ENCODE measurements at places on chromosomes 7 and 10. TPM values are rescaled to one million over a fixed set of nuclear protein-coding genes. Genes with fewer than 3 reads are reported as not detected.

The CALHM3 gene
- 0.13 TPM for polyA plus RNA-seq

The CRYGN gene
- polyA plus RNA-seq = 0.36 TPM

DNA sequence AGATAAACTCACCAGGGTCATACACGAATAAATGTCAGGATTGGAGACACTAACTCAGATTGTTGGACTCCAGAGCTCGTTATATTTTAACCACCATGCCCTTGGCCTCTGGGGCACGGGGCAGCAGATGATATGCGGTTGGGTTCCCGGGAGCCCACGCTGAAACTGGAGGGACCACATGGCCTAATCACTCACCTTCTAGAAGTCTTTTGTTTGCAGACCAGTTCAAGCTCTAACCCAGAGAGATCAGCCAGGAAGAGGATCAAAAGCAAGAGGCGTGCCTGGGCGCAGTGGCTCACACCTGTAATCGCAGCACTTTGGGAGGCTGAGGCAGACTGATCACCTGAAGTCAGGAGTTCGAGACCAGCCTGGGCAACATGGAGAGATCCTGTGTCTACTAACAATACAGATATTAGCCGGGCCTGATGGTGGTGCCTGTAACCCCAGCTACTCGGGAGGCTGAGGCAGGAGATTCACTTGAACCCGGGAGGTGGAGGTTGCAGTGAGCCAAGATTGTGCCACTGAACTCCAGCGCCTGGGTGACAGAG is 42.6 kb upstream of the ECHDC3 start:
- DNase-seq = peak; percentile 73

DNA sequence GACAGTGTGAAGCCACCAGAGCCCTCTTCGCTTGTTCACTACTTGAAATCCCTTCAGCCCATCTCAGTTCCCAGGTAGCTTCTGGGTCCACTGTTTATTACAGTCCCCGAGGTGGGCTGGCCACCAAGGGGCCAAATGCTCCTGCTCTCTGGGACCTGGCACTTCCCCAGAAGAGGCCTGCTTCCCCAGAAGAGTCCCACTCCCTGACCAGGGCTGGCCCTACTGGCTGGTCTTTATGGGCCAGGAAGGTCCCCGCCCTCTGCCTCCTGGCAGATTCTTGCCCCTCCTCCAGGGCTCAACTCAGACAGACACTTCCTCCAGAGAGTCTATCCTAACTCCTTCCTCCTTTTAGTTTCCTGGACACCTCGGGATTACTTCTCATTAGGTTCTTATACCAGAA is 70.7 kb upstream of the LRRC18 start:
- DNase-seq = no peak

DNA sequence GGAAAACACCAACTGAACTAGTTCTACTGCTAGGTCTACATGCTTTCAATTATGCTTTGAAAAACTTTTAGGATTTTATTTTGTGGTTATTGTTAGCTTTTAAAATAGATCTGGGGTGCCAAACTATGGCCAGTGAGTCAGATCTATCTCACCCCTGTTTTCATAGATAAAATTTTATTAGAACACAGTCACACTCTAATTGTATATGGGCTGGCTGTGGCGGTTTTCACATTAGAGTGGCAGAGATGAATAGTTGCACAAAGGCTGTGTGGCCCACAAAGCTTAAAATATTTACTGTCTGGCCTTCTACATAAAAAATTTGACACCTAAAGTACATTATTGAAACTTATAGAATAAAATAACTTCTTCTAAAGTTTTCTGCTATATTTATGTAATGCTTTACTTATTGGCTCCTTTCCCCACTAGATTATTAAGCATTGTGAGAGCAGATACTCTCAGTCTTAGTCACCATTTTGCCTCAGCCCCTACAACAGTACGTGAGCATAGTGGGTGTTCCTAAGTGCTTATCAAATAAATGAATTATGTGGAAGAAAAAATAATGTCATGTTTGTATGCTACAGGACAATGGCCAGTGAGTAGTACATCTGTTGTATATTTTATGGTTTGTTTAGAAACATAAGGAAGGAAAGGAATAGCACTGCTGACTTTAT is 5.4 kb upstream of the SUV39H2 start:
- no peak for DNase-seq

GRCh38 chr10:59135275-59135674 is 41.2 kb upstream of the PHYHIPL start:
- peak; percentile 34 for DNase-seq

- no peak for DNase-seq
Measured at GRCh38 chr7:33388332-33388731, 259.0 kb downstream of the BBS9 start.

DNA sequence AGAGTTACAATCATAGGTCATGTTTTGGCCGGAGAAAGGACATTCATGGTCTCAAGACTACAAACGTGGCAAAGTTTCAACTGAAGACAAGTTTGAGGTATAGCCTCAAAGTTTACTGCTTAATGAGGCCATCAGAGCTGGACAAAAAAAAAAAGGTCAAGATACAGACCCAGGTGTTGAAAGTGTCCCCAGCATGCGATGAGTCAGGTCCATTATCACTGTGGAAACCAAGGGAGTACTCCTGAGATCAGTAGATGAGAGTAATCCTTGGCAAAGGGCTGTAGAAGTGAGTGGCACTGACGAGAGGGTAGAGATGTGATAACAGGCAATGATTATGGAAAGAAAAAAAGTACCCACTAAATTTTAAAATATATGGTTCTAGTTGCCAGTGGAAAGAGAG is 80.1 kb upstream of the LRRN3 start:
- DNase-seq = peak; percentile 65

GRCh38 chr7:156073366-156074052 is 261.2 kb upstream of the SHH start:
- DNase-seq = no peak

All from large intestine (tissue), 12 donors.